ENCODE measurements at places on chromosomes 11 and 22.
A peak's percentile ranks its signal among the peaks of the same experiment; 100 is the strongest.

DNA sequence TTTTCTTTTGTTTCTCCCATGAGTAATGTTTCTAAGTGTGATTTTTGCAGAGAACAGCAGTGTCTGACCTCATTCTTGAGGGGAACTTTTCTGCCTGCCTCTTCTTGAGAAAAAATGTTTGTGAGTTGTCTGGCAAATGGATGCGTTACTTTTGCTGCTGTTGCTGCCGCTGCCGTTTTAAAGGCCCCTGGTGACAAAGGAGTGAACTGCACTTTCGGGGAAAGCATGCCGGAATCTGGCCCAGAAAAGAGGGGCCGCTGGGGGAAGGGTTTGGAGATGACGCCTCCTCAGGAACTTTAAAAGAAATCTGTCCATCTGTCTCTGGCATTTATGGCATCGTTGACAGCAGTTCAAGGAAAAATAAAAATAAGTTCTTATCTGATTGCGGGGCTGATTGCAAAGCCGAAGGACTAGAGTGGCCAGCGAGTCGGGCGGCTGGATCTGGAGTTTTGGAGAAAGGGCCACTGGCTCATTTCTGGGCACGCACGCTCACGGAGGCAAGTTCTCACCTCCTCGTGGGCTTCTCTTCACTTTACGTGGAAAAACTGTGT is 16.5 kb downstream of the ZBTB16 start:
- DNase-seq: peak; percentile 20

DNA sequence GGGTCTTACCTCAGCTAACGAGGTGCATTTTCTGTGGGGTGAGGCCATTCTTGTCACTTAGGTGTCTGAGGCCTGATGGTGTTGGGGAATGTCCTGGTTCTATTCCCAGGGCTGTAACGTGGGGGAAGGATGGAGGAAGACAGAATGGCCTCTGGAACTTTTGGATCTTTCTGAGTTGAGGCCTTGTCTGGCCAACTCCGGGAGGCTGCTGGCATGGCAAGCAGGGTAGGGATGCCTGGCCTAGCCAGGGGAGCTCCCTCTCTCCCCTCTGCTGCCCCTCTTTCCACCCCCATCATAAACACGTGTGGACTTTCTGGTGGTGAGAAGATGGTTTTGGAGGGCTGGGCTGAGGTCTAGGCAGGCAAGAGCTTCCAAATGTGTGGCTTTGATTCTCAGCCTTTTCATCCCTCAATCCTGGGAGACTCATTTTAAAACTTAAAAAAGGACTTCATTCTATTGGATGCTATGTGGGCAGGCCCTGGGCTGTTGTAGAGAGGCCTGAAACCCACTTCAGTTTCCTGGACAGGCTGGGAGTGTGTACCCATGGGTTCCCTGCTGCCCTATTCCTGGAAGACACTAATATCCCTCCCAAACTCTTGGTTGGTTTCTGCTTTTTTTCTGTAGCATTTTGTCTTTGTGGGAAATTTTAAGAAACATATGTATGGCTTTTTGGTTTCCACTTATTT is 30.9 kb downstream of the ZBTB16 start:
- DNase-seq: no peak

GRCh38 chr22:39634530-39635405 is 64.2 kb downstream of the CACNA1I start:
- DNase-seq: peak; percentile 20

- no peak for DNase-seq
Measured at GRCh38 chr22:41929418-41929810, 2.8 kb upstream of the TNFRSF13C start.

- no peak for DNase-seq
Measured at GRCh38 chr22:48432781-48433518, 1394.7 kb downstream of the BRD1 start.

DNA sequence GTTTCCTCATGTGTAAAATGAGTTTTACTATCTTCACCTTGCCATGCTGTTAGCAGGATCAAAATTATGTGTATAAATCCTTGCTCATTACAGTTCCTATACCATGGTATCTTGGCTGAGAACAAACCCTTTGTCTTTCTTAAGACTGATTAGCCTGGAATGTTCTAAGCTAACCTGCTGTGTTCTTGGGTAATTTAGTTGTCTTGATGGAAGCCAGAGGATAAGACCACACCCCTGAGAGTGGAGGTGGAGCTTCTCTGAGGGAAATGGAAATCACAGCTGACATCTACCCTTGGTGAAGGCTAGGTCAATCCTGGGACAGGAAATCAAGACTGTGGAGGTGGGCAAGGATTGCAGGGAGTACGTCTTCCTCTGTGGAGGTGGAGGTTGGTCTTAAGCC is 206.1 kb upstream of the ARHGAP20 start:
- no peak for DNase-seq

GRCh38 chr11:44589301-44589700 is 23.8 kb downstream of the CD82 start:
- DNase-seq: no peak

- DNase-seq: no peak
Measured at GRCh38 chr11:37788141-37788877, 1190.3 kb upstream of the RAG2 start.

GRCh38 chr11:111344032-111344431 is 35.0 kb downstream of the POU2AF1 start:
- no peak for DNase-seq

DNA sequence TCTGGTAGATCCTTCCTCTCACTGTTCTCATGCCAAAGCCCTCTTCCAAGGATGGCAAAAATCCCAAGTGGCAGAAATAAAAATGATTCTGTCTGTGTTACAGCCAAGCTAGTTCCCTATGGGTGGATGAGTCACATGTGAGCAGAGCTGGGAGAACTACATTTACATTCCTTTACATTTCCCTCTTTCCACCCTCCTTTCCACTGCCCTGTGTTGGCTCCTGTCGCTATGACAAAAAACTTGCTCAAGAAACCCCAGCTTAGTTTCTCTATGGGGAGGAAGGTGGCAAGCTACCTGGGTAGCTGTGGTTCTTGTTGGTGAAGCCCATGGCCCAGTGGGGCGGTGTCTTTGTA is 10.2 kb upstream of the DDB2 start:
- no peak for DNase-seq

DNA sequence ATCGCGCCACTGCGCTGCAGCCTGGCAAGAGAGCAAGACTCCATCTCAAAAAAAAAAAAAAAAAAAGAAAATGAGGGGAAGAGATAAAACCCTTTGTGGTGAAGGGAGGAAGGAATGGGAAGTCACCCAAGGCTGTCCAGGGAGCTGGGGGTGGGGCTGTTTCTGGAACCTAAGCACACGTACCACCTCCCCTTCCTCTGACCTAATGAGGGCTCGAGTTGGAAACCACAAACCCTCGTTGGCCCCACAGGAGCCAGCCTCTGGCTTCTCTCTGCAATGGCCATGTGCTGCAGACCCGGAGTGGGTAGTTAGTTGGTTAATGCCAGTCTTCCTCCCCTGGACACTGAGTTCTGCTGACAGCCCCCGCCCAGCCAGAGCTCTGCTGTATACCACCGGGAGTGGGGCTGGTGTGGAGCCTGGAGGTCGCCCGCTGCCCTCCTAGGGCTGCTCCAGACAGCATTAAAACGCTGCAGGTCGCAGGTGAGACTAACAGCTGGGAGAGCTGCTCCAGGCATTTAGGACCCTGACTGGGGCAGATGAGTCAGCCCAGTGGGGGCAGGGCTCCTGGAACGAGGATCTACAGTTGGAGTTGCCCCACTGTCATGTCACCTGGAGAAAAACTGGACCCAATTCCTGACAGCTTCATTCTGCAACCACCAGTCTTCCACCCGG is at the start of gene LGALS12:
Gene LGALS12 (plus strand): TSS at position 228 of the 672 bp plus-strand sequence. CDS start 375 bp downstream, at position 603.
- no peak for DNase-seq

- no peak for DNase-seq
Measured at GRCh38 chr11:125175896-125176575, 11.5 kb downstream of the PKNOX2 start.

Data from activated naive CD8-positive, alpha-beta T cell treated with anti-CD3 and anti-CD28 coated beads for 36 hours (primary cell).